Dermis blood vessel endothelial cell (primary cell): ENCODE measurements at places on chromosomes 11 and 22. TPM values are rescaled to one million over a fixed set of nuclear protein-coding genes. Genes with fewer than 3 reads are reported as not detected.
A peak's percentile ranks its signal among the peaks of the same experiment; 100 is the strongest.

GRCh38 chr22:34579519-34579918 is 486.4 kb upstream of the ISX start:
- DNase-seq = no peak

DNA sequence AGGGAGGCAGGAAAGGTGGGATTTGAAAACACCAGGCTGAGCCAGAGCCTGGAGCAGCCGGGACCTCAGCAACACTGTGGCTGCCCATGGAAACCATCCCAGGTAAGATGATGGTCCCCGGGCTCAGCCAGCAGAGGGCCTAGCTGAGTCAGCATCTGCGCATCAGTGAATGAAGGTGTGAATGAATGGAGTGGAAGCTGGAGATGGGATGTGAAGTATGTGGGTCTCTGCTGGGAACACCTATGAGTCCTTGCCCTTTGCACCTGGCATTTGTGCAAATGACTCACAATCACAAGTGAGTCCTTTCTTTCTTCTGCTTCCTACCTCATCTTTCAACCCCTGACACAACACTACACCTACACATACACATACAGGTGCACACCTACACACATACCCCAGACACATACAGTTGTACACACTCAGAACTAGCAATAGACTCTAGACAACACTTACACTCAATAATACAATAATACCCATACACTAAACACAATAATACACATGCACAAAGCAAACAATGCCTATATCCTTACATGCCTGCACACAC is 62.8 kb upstream of the PRDM11 start:
- peak; percentile 21 for DNase-seq

Gene GUCY1A2
- total RNA-seq = under 0.01 and 0.17 TPM in 2 replicates

Gene OR2AT4
- not detected in 2 replicates for total RNA-seq

Gene TMEM41B
- 33.8 and 48.2 TPM in 2 replicates for total RNA-seq

Gene HDHD5
- 39.2 and 40.2 TPM in 2 replicates for total RNA-seq

GRCh38 chr11:35632301-35632700 is 14.0 kb downstream of the FJX1 start:
- DNase-seq = peak; percentile 34

DNA sequence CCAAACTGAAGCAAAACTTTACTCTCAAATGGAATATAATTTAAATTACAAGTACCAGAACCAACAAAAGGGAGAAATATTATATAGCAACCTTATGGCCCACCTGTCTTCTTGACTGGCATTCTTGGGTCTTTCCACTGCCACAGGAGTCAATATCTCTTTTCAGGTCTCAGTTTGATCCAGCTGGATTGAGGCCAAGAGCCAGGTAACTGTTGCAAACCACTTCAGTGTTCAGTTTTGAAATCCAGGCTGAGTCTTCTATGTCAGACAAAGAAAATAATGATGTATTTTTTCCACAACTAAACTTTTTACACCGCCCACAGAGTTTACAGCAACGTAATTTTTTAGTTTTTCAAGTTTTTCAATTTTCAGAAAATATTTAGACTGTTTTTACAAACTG is 648 bp downstream of the DLG2 start:
- no peak for DNase-seq

GRCh38 chr11:12408156-12408770 is 30.9 kb downstream of the PARVA start:
- no peak for DNase-seq

DNA sequence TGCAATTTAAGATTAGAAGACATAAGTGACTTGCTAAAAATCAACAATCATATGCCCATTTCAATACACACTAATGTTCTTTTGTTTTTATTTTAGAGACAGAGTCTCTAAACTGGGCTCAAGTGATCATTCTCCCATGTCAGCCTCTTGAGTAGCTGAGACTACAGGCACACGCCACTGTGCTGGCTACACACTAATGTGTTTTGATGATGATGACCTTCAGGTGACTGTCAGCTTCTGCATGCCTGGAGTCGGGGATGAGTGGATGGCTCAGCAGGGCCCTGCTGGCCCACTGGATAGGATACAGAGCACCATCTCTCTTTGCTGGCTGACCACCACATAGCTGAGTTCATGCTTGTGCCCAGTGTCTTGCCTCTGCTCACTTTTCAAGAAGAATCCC is 27.0 kb upstream of the POU2AF1 start:
- no peak for DNase-seq

GRCh38 chr22:31962387-31963125 is 18.2 kb downstream of the YWHAH start:
- DNase-seq = no peak

DNA sequence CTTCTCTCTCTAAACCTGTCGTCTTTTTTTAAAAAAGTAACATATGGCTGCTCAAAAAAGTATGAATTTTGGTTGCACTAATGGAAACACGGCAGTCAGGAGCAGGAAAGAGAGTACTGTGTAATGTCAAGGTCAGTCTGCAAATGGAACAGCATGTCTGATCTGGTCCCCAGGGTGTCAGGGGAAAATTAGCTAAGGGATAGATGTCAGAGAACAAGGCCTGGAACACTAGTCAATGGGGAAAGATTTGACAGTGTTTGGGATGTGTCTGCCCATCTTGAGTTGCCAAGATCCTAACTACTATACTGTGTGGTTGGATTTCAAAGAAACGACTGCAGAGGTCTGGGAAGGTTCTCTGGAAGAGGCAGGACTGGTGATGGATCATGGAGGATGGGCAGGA is 65.7 kb upstream of the PHOX2A start:
- no peak for DNase-seq

- DNase-seq = no peak
Measured at GRCh38 chr11:95937358-95937757, 13.5 kb upstream of the MTMR2 start.

- no peak for DNase-seq
Measured at GRCh38 chr11:110207123-110207522, 89.3 kb downstream of the RDX start.

- no peak for DNase-seq
Measured at GRCh38 chr22:22218302-22218701, 26.3 kb upstream of the VPREB1 start.

Gene MS4A6E
- not detected in 2 replicates for total RNA-seq

Gene NTM
- total RNA-seq = 0.09 and 0.51 TPM in 2 replicates

DNA sequence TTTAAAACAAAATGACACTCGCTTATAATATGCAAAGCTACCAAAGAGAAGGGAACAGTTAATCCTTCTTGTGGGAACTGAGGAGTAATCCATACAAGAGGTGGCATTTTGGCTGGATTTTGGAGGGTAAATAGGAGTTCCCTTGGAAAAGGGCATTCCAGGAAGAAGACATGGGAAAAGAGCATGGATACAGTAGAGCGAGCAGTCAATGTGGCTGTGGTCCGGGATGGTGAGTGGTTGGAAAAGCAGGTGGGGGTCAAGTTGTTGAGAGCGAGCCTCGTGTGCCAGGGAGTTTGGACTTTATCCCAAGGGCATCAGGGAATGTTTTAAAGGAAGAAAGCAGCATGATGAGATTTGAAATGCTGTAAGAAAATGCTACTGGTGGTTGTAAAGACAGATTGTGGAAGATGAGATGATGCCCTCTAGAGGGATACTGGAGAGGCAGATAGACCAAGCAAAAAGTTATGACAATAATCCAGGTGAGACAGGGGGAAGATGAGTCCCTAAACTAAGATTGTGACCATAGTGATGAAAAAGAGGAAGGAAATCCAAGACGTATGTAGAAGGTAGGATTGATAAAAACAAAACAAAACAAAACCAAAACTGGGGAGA is 3.8 kb upstream of the MMP7 start:
- DNase-seq = no peak

DNA sequence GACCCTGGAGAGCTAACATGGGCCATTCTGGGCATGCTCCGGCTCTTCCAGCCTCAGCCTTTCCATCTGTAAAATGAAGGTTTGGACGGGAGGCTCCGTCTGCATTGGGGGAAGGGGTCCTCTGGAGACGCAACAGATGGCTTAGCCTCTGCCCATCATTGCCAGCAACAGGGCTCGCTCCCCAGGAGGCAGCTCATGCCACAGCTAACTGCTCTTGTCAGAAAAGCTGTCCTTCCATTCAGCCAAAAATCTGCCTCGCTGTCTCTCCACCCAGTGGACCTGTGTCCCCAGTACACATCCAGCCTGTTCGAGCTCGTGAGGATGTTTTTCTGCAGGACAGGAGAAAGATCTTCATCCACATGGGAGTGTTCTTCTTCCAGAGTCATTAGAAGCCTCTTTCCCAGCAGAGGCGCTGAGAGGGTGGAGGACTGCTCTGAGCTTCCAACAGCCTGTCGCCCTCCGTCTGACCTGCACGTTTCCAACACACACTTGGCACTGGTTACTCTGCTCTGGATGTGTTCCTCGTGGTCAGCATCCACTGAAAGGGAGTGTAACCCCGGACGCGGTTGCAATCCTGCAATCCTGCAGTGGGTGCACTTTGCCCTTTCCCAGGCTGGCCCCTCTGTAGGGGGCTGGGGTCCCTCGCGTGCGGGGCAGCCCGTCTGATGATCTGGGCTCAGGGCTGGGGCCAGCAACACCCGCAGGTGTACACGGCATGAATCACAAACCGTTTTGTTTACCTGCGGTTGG is 1340.9 kb downstream of the TBC1D22A start:
- no peak for DNase-seq

Gene SPINDOC
- 14.3 and 22.4 TPM in 2 replicates for total RNA-seq

GRCh38 chr11:110527146-110527545 is 97.4 kb downstream of the FDX1 start:
- no peak for DNase-seq

- no peak for DNase-seq
Measured at GRCh38 chr22:21829523-21829922, 37.9 kb downstream of the MAPK1 start.

Gene OR8G5
- not detected in 2 replicates for total RNA-seq

GRCh38 chr11:77303328-77303727 is 1.8 kb upstream of the GDPD4 start:
- DNase-seq = no peak

DNA sequence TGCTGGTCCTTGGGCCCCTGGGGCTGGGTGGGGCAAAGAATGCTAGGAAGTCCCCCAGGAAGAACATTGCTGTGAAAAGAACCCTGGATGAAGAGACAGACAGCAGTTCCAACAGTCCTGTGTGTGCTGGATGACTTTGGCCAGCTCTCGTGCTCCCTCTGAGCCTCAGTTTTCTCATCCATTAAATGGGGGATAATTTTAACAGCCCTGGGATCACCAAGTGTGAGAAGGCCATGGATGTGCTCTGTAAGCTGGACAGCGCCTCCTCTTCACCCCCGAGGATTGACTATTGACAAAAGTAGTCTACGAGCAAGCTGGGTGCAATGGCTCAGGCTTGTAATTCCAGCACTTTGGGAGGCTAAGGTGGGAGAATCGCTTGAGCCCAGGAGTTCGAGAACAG is 2.5 kb downstream of the LARGE2 start:
- no peak for DNase-seq

- DNase-seq = no peak
Measured at GRCh38 chr11:111303461-111303860, 5.1 kb downstream of the POU2AF3 start.

DNA sequence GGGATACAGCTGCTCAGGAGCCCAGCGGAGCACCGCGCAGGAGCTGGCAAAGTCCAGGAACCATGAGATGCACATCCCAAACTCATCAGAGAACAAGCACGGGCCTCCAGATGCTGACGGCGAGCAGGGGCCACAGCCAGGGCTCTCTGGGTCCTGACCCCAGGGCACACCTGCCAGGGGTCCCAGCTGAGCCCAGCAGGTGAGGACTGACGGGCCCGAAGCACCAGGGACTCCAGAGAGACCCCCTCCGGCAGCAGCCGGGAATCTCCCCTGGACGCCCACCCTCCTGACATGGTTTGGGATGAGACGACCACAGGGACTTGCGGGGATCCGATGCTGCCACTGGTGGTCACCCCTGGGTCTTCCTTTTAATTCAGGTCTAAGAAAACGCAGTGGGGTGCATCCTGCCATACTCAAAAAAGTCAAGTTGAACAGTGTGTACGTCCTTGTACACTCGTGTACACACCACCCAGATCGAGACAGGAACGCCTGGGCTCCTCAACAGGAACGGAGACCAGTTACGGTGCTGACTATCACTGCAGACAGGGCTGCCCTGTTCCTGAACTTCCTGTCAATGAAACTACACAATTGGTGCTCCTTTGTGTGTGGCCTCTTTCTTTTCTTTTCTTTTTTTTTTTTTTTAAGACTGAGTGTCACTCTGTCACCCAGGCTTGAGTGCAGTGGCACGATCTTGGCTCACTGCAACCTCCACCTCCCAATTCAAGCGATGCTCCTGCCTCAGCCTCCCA is 21.9 kb downstream of the TTLL8 start:
- peak; percentile 14 for DNase-seq

Gene CCDC116
- total RNA-seq = 0.17 and 0.28 TPM in 2 replicates

GRCh38 chr22:30233582-30233981 is 13.0 kb downstream of the LIF start:
- DNase-seq = no peak

GRCh38 chr11:36130401-36130800 is 158.8 kb downstream of the COMMD9 start:
- no peak for DNase-seq

Gene LRP4
- total RNA-seq = 1.4 and 2.2 TPM in 2 replicates

GRCh38 chr22:44914026-44914721 is 95.6 kb downstream of the PHF21B start:
- no peak for DNase-seq

- peak; percentile 3 for DNase-seq
Measured at GRCh38 chr11:70668204-70669202, 270.2 kb downstream of the CTTN start.

DNA sequence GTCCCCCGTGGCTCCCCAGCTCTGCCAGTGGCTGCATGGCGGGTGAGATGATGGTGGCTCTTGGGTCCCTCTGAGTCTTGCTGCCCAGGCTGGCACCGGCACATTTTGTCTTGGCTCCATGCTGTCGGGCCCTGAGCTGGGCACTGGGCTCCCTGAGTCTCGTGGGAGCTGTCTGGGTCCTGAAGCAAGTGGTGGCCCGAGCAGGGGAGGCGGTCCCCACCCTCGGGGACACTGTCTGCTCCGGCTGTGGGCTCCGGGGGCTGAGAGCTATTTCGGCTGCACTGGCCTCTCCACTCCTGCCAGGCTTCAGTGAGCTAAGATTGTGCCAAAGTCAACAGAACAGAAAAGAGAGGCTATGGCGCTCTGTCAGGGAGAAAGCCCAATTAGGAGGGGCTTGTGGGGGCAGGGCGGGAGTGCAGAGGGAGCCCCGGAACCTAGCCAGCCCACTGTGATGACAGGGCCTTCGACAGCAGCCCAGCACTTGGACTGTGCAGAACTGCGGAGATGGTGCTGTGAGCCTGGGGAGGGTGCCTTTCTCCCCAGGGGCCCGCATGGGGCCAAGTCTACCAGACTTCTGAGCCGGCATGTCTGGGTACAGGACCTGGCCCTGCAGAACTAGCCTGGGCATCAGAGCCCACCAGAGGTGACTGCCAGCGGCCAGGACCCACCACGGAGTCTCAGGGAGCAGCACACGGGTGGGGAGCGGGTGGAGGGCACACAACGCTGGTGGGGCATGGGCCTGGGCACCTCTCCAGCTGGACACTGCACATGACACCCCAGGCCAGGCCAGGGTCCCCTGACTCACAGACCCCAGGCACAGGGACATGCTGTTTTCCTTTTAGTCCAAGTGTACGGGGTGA is 38.0 kb downstream of the RTN4R start:
- no peak for DNase-seq
